ENCODE measurements at places on chromosomes 4 and X.

DNA sequence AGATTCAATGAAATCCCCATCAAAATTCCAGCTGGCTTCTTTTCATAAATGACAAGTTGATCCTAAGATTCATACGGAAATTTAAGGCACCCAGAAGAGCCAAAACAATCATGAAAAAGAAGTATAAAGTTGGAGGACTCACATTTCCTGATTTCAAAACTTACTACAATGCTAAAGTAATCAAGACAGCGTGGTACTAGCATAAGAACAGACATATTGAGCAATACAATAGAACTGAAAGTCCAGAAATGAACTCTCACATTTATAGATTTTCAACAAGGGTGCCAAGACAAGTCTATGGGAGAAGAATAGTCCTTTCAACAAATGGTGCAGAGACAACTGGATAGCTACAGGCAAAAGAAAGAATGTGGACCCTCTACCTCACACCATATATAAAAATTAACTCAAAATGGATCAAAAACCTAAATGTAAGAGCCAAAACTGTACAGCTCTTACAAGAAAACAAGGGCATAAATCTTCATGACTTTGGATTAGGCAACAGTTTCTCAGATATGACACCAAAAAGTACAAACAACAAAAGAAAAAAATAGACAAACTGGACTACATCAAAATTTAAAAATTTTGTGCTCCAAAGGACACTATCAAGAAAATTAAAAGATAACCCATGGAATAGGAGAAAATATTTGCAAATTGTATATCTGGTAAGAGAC, 28.5 kb downstream of the SASH3 start:
- no peak for ATAC-seq

- no peak for ATAC-seq
These were observed 19.5 kb downstream of the WWC2 start for GRCh38 chr4:183118585-183118984.

GRCh38 chrX:46904626-46905025, 7.6 kb upstream of the JADE3 start:
- ATAC-seq, result no peak

- no peak for ATAC-seq
These were observed 123.4 kb downstream of the ASB9 start for GRCh38 chrX:15146515-15146914.

Measured in stimulated activated memory B cell treated with anti-CD40 and anti-IgM and Interleukin-4, amounts not matched to agents 10 μg/mL and 1 μg/mL and 100 μg/mL, for 72 hours (primary cell).